ENCODE measurements at places on chromosomes 2 and 18.
A peak's percentile ranks its signal among the peaks of the same experiment; 100 is the strongest.

DNA sequence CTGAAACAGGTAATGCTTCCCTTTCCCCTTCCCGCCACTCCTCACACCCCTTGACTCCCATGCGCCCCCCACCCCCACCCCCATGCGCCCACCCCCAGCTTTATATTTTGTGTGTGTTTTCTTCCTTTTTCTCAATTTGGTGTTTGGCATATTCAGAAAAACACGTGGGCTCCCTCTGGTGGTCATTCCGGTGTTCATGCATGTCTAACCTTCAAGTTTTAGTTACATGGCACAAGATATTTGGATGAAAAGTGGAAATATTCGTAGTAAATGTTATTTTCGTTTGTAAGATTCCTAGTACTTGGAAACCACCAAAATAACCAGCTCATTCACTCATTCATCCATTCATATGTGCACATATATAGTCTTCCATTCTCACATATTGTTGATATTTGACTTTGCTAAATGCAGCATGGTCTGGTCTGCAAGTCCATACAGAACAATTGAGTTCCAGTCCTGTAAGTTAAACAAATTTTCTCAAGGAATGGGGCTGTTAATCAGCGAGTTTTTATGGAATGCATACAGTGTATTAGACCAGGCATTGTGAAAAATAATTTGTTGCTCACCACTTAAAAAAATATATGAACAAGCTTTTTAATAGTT lies 143.6 kb upstream of the MAP3K20 start:
- DNase-seq: peak; percentile 37

GRCh38 chr2:62968168-62968567 lies 82.5 kb upstream of the OTX1 start:
- DNase-seq: no peak

GRCh38 chr2:160286551-160286950 lies 86.5 kb upstream of the ITGB6 start:
- DNase-seq: no peak

DNA sequence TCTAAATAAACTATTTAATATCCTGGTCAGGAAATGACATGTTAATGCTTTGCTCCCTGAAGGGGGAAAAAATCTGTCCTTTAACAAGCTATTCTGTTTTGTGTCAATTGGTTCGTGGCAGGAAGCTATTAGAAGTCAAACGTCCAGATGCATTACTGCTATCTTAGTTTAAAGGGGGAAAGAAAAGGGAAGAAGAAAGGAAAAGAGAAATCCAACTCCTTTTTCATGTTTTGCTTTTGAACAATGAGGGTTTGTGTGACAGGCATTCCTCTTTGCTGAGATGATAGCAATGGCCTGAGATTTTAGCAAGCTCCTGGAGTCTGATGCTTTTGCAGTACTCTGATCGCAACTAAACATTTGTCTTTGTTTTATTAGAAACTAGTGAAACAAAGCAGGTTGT lies 24.6 kb downstream of the TRIB2 start:
- no peak for DNase-seq

GRCh38 chr2:61044636-61045035 lies 21.0 kb upstream of the SANBR start:
- no peak for DNase-seq

GRCh38 chr2:165164201-165164600 lies 39.6 kb downstream of the SCN3A start:
- peak; percentile 19 for DNase-seq

Data from HS-5 (cell line).